Activated effector memory CD4-positive, alpha-beta T cell treated with anti-CD3 and anti-CD28 coated beads, Interleukin-2, amount 50 U/mL, for 16 hours (primary cell): ENCODE measurements at places on chromosomes 3 and 15.

GRCh38 chr3:187002915-187003314, 72.6 kb downstream of the ST6GAL1 start:
- no peak for DNase-seq

GRCh38 chr3:190272747-190273146, 49.5 kb downstream of the CLDN1 start:
- no peak for DNase-seq

DNA sequence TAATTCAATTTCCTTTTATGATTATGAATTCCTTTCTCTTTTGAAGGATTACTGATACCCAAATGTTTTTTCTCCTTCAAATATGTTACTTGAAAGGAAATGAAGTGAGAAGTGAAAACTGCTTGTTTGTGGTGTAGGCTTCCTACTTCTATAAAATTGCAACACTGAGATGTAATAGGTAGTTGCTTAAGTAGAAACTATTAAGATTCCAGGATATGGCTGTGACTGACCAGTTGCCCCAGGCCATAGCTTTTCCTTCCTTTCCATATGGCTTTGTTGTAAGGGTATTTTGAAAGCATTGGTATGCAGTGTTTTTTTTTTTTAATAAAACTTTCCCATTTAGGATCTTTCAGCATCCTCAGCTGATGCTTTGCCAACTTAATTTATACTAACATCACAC, 28.5 kb downstream of the DNAJC13 start:
- DNase-seq, result no peak

DNA sequence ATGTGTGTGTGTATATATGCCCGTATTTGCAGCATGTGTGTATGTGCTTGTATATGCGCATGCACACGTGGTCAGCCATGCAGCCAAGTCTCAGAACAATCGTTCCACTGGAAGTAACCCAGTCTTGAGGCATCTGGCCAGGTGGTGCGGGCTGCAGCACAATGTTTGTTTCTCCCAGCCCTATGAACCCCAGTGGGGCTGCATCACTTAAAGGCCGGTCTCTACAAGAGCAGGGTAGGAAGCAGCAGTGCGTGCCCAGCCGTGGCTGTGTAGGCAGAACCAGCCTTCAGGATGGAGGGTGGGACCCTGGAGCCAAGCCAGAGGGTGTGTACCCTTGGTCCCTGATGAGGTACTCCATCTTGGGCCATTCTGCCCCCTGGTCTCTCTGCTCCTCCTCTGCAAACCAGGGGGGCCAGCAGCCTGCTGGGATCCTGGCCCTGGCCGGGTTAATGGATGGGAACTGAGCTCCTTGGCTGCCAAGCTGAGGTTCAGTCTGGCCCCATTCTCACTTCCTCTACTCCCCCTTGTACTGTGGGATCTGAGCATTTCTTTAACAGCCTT, 11.8 kb downstream of the KLF13 start:
- DNase-seq, result no peak

GRCh38 chr3:28841441-28841840, 439.4 kb upstream of the RBMS3 start:
- no peak for DNase-seq

- DNase-seq, result no peak
These were observed 31.6 kb downstream of the SCAP start for GRCh38 chr3:47444103-47444502.

GRCh38 chr15:74464897-74465296, 3.9 kb upstream of the UBL7 start:
- no peak for DNase-seq

- DNase-seq, result no peak
These were observed 195.8 kb downstream of the IGSF11 start for GRCh38 chr3:118838871-118839270.

- DNase-seq, result no peak
These were observed 6.8 kb downstream of the SPINT1 start for GRCh38 chr15:40850576-40851112.

- no peak for DNase-seq
These were observed 465.3 kb upstream of the ALCAM start for GRCh38 chr3:104901396-104901795.
